HEK293T (cell line): ENCODE measurements at places on chromosomes 12 and 14.

DNA sequence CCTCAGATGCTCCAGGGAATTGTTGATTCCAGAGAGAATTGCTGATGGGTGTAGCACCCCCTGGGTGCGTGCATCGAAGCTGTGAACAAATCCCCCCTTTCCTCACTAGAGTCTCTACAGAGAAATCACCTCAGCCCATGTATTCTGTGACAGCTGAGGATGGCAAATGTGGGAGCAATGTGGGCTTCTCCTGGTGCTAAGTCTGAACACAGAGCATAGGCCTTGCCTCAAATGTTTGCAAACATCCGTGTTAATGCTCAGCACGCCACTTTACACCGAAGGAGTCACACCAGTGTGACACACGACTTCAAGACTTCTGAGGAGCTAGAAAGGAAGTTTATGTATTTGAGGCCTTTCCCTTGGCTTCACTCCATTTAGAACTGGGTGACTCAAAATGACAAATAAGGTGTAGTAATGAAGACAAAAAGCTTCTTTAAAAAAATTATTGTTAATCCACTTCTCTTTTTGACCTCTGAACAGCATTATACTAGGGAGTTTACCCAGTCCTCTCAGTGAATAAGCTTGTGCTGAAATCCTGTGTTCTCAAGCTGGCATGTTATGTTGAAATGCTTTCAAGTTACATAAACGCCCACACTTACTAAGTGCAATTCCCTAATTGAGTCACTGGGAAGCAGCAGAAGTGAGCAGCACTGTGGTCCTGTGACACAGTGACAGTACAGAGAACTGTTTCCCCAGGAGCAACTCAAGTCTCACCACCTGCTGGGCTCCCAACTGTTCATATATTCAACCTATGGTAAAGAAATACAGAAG lies 92.9 kb downstream of the FAR2 start:
- DNase-seq = peak; percentile 34

- DNase-seq = peak; percentile 18
Measured at GRCh38 chr14:31206536-31207286, 882 bp downstream of the HECTD1 start.

DNA sequence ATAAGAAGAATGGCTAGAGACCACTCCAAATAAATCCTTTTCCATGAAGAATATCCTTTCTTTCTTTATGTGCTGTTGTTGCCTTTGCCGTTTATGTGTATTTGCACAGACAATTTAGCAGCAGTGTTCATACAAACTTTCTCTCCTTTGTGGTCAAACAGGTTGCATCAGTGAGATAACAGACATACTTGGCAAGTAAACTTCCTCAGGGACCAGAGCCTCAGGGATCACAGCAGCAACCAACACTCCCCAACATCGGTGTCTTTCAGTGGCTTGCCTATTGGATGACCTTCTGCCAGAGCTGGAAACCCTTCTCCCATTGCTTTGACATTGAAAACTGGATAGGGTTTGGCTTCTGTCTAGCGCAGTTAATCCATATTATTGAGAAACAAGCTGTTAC lies 252.2 kb downstream of the BTG1 start:
- DNase-seq = no peak

- no peak for DNase-seq
Measured at GRCh38 chr14:84251411-84252115, 1278.4 kb upstream of the FLRT2 start.

- no peak for DNase-seq
Measured at GRCh38 chr14:98507264-98507663, 764.7 kb downstream of the BCL11B start.

- no peak for DNase-seq
Measured at GRCh38 chr12:130711756-130712155, 4.3 kb downstream of the RIMBP2 start.

GRCh38 chr14:105166571-105167302 lies 1.8 kb downstream of the JAG2 start:
- no peak for DNase-seq
